ENCODE measurements at places on chromosomes 4 and X.

DNA sequence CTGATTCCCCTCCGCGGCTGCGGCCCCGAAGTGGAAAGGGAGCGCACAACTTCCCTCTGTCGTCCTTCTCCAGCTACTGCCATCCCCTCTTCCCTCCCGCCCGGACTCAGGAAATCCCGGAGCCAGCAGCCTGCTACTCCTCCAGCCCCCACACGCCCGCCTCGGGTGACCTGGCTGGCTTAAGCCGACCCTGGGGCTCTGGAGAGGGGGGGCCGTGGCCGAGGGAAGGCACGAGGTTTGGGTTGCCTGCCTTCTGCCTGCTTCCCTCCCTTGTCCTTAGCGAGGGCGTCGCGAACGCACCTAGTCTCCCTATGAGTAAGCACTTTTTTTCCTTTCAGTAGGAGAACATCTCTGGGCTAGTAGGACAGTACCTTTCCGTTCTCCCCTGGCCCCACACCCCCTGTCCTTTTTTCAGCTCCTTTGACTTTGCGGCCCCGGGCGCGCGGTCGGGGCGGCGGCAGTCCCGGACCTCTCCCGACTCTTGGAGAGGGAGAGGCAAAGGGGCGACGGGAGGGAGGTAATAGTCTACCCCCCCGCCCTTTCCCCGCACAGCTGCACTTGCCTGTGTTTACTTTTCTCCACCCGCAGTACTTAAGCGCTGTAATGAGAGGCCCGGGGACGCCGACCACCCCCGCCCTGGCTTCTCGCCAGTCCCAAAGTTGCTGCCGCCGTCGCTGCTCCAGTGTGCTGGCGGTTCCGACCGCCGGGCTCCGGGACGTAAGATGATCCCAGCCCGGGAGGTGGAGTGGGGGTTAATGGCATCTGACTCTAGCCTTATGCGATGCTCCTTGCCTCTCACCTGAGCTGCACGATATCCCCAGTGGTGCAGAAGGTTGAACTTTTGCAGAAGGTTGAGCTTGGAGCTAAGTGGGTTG is 868 bp downstream of the PLS3 start:
- DNase-seq: peak; percentile 48

- DNase-seq: no peak
These were observed 172.7 kb downstream of the NHS start for GRCh38 chrX:17547658-17548057.

GRCh38 chr4:787561-787981 is 38.4 kb downstream of the CPLX1 start:
- no peak for DNase-seq

DNA sequence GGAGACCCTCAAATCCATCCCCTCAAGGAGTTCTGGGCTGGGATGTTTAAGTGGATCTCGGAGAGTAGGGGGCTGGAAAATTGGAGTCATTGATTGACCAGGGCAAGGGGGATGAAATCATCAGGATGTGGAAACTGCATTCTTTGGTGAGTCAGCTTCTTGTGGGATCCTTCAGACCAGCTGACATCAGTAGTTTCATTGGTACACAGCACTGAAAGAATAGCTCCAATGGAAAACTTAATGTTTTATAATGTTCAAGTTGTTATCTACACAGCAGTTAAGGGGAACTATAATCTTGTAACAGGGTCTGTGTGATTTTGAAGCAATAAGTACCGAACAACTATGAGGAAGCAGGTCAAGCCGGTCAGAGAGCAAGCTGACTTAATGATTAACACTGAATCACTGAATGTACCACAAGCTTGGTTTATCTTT is 506.1 kb downstream of the RPA4 start:
- no peak for DNase-seq

- DNase-seq: no peak
These were observed 162.0 kb downstream of the NKX6-1 start for GRCh38 chr4:84336964-84337705.

- DNase-seq: peak; percentile 1
These were observed 11.9 kb downstream of the TMPRSS11D start for GRCh38 chr4:67871867-67872266.

GRCh38 chr4:48796927-48797679 is 17.0 kb upstream of the FRYL start:
- no peak for DNase-seq

- no peak for DNase-seq
These were observed 623.1 kb upstream of the CPEB2 start for GRCh38 chr4:14379183-14379582.

GRCh38 chr4:2042204-2042946 is 16.8 kb upstream of the NAT8L start:
- DNase-seq: no peak

GRCh38 chr4:176406297-176406696 is 86.5 kb downstream of the SPCS3 start:
- no peak for DNase-seq

- DNase-seq: no peak
These were observed 44.6 kb downstream of the PALLD start for GRCh38 chr4:168541266-168541953.

DNA sequence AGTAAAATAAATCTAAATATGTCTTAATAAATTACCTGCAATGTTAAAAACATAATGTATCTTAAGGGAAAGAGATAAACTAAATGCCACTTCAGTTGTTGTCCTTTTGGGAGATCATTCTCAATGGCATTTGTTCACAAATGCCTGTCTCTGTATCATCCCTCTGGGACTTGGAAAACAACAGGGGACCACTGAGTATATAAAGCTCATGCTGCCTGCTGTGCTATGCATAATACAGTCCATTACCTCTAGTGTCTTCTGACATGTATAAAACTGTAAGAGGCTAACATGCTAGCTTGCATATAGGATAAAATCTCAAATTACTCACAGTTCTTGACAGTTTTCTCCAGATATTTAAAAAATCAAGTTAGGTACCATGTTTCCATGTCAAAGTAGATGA is 503.9 kb downstream of the PDHA2 start:
- no peak for DNase-seq

DNA sequence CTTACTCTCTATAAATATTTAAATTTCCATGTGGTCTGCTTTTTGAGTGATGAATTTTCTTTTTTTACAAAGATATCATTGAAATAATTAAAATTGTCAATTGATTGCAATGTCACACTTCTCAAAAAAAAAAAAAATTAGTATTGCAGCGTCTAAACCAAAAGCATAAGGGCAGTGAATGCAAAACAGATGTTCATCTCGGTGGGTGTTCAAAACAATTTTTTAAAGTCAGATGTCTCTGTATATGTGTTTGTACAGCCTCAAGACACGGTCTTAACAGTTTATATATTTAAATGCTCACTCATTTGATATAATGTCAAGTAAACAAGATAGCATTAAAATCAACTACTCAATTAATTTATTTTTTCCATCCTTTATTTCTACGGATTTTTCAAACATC is 52.3 kb downstream of the PALLD start:
- no peak for DNase-seq

DNA sequence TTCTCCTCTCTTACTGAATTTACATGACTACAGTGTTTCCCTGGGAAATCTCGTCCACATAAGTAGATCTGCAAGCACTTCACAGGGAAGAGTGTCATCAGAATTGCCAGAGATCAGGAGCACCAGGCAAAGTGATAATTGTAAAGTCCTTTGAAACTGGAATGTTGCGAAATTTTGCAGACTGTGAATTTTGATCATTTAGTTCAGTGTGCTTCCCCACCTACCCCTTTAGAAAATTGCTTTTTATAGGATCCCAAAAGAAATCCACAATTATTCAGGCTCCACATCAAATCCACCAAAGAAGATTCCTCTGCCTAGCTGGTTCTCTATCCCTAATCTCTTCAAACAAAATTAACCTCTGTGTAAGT is 10.2 kb downstream of the PTCHD1 start:
- no peak for DNase-seq

- DNase-seq: no peak
These were observed 65.7 kb downstream of the BEX3 start for GRCh38 chrX:103441878-103442535.

DNA sequence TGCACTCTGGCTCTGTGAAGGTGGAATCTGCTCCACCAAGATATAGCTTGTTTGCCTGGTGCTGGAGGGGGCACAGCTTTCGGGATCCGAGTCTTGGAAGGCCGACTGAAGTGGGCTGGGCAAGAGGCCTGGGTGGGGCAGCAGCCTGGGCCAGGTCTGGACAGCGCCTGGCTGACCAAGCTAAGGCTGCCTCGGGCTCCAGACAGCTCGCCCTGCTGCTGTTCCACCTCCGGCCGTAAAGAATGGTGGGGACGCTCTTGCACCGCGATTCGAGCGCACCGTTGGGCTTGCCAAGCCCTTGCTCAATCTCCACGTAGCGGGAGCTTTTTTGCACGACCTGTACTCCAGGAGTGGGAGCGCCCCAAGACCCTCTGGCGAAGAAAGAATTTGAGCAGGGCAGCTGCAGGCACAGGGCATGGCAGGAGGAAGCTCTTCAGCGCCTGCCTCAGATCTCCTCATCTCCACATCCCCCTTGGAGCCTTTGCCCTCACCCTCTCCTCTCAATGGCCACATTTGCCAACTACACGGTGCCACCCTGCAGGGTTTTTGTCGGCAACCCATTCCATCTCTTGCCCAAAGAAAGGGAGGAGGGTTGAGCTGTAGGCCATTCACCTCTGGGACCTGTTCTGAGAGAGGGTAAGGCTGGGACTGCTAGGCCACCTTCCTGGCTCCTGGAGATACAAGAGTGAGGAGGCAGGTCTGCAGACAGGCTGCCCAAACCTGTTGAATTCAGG is 18.9 kb downstream of the CNGA2 start:
- DNase-seq: peak; percentile 11

DNA sequence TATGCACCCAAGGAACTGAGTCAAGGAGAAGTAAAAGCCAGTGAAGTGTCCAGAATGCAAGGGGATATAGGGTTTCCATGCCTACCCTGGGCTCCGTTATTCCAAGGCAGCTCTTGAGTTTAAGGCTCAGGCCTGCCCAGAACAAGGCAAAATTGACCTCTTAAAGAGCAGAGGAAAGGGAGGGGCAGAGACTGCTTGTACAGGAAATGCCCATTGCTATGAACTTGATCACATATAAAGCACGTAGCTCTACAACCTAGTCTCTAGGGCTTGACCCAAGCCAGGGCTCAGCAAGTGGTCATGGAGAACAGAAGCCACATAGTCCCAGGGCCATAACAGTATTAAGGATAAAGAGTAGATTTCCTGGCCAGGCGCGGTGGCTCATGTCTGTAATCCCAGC is 58.2 kb upstream of the MSN start:
- DNase-seq: no peak

- no peak for DNase-seq
These were observed 57.8 kb downstream of the DCLK2 start for GRCh38 chr4:150136036-150136435.

- DNase-seq: no peak
These were observed 41.5 kb downstream of the TRIM2 start for GRCh38 chr4:153245775-153246174.

GRCh38 chr4:154425514-154425913 is 66.1 kb downstream of the DCHS2 start:
- DNase-seq: no peak

DNA sequence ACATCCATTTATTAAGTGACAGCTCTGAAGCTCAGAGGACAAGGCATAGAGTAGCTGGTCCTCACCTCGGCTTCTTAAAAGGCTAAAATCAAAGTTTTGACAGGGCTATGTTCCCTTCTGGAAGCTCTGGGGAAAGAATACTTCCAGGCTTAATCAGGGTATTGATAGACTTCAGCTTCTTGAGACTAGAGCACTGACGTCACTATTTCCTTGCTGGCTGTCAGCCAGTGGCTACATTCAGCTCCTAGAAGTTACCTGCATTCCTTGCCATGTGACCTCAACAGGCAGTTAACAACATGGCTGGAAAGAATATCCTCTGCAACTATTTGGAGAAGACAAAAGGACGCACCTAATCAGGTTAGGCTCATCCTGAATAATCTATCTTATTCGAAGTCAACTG is 1144.8 kb downstream of the ADGRL3 start:
- no peak for DNase-seq

- peak; percentile 80 for DNase-seq
These were observed 24.4 kb downstream of the UCHL1 start for GRCh38 chr4:41281038-41281634.

- DNase-seq: no peak
These were observed 34.0 kb downstream of the PPP2R3B start for GRCh38 chrX:352582-353314.

GRCh38 chrX:37926700-37927099 is 79.3 kb upstream of the DYNLT3 start:
- DNase-seq: peak; percentile 1

- peak; percentile 66 for DNase-seq
These were observed 24.3 kb upstream of the PGM2 start for GRCh38 chr4:37802068-37802666.

DNA sequence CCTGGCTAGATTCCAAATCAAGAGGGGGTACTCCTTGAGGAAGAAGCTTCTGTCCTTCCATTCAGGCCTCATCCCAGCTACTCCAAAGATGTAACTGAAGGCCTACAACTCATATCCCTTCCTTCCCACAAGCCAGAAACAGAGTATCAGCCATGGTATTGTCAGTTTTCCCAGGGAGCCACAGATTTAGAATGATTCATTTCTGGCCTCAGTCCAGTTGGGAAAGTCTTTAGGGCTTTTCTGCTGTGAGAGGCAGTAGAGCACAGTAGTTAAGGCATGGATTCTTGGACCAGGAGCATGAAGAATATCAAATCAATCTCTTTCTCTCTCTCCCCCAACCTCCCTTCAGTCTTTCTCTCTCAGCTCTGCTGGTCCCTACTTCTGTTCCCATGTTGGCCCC is 505.0 kb downstream of the BCOR start:
- no peak for DNase-seq

GRCh38 chrX:47992095-47992380 is 11.8 kb downstream of the ZNF182 start:
- no peak for DNase-seq

- peak; percentile 42 for DNase-seq
These were observed 69.8 kb downstream of the MTNR1A start for GRCh38 chr4:186485561-186486062.

- DNase-seq: no peak
These were observed 249.6 kb upstream of the ATOH1 start for GRCh38 chr4:93578942-93579341.
